ENCODE measurements at places on chromosomes 5 and 9.

DNA sequence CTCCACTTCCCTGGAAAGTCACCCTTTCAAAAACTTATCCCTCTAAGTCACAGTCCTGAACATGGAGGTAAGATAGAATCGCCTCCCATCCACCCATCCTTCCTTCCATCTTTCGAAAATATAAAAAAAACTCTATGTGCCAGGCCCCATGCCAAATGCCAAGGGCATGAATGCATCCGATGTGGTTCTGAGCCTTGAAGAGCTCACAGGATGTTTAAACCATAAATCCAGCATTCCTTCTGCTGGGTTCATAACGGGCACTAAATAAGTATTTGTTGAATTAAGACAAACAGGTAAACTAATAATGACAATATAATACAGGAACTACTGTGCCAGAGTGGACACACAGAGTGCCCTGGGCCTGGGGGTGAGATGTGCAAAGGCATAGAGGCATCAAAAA is 147.3 kb downstream of the TTLL11 start:
- no peak for DNase-seq

- no peak for DNase-seq
These were observed 141.0 kb downstream of the AGTPBP1 start for GRCh38 chr9:85600675-85601263.

- no peak for DNase-seq
These were observed 363.7 kb downstream of the CSNK1G3 start for GRCh38 chr5:123875561-123876275.

DNA sequence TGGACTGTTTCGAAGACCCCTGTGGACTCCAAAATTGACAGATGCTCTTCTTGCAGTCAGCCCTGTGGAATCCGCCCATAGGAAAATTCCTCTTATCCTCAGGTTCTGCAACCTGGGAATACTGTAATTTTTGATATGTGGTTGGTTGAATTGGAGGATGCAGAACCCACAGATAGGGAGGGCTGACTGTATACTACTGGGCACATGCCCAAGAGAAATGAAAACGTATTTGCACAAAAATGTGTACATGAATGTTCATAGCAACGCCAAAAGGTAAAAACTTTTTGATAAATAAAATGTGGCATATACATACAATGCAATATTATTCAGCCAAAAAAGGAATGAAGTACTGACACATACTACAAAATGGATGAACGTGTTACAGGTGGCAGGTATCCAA is 1.9 kb upstream of the SNAPC3 start:
- no peak for DNase-seq
